ENCODE measurements at places on chromosomes 2 and 18.

DNA sequence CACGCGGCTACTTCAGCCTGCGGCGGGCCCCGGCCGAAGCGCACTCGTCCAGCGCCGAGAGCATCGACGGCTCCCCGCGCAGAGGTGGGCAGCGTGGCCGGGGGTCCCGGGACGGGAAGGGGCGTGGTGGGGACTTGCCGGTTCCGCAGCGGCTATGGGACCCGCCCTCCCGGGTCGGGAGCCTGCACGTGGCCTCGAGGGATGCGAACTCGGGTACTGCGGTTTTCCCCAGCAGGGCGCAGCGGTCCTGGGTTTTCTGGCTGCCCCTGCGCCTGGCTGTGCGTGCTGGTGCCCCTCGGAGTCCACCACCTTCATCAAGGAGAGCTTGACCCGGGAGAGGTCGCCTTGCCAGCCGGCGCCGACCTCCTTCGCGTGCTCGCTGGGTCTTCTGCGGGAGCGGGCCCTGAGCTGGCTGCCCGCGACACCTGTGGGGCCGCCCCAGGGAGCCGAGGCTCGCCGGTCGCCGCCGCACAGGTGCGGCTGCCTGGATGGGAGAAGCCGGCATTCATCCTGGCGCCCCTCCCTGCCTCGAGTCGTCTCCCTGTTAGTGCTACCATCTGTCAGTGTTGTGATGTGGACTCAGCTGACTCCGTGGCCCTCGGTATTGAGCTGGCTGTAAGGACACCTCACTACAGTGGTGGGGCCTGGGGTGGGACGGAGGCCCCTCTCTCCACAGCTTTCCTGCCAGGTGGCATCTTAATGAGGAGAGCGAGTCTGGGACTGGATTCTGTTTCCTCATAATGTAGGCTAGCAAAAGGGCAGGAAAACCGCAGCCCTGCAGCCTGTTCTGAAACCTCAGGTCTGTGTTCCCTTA lies 177.3 kb downstream of the AGAP1 start:
- no peak for DNase-seq

GRCh38 chr18:22822024-22822423 lies 111.1 kb upstream of the RBBP8 start:
- DNase-seq = no peak

DNA sequence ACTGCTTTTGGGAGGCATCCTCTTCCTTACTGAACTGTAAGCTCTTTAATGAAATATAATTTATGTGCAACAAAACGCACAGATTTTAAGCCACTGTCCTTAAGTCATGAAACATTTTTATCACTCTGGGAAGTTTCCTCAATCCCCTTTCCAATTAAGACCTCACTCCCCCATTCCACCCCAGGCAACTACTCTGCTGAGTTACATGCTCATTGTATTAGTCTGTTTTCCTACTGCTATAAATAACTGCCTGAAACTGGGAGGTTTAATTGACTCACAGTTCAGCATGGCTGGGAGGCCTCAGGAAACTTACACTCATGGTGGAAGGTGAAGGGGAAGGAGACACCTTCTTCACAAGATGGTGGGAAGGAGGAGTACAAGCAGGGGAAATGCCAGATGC lies 46.5 kb upstream of the KCNE4 start:
- no peak for DNase-seq

- no peak for DNase-seq
These were observed 14.0 kb downstream of the MBD2 start for GRCh38 chr18:54210463-54210862.

GRCh38 chr18:25992566-25992965 lies 97.8 kb downstream of the SS18 start:
- DNase-seq = no peak

All from stimulated activated CD4-positive, alpha-beta T cell treated with anti-CD3 and anti-CD28 coated beads, Interleukin-4, amount 100 ng/mL, for 24 hours (primary cell).